ENCODE measurements at places on chromosomes 2 and 18.

DNA sequence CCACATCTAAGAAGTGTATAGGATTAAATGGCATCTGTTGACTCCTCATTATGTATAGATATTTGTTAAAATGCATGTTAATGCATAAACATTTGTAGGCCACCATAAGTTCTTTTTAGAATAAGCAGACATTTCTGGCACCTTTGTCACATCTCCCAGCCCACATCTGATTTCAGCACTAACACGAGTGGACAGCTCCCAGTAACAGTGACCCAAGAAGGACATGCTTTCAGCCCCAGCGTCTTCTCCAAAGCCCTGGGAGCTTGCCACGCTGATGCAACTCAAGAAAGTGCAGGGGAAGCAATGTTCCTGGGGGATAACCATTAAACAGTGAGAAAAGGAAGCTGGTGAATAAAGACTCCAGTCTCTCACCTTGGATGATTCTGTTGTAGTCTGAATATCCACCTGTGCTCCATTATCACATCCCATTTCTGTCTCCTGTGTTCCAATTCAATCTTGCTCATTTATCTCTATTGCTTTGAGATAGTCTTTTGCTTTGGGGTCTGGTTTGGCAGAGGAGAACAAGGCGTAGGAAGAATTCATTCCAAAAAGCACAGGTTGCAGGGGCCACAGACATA is 182.6 kb upstream of the THSD7B start:
- DNase-seq, result peak; percentile 44

GRCh38 chr2:162118166-162119031 is 33.6 kb downstream of the GCG start:
- DNase-seq, result no peak

DNA sequence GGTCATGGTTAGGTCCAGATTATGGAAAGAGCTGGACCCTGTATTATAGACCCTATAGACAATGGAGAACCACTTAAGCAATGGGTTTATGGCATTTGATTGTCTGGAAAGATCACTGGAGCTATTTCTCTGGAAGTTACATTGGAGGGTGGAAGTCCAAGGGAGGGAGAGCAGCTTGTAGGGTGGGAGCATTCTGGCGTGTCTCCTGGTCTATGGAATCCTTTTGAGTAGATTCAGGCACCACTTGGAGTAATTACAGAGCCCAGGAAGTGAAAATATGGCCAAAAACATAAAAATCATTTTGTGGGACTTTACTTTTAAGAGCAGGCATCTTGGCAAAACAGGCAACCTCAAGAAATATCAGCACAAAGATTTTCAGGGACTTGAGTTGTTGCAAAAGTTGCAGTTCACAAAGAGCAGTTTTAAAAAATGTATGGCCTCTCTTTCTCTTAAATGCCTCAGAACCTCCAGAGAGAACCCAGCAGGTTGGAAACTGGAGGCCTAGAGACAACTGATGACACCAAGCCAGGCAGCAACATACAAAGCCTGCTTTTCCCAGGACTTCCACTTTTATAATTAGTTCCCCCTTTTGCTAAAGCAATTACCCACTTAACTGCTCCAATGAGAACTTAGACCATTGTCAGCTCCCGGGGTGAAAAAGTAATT is 331.0 kb downstream of the MYCN start:
- DNase-seq, result no peak

GRCh38 chr2:132424526-132425121 is 8.0 kb downstream of the GPR39 start:
- no peak for DNase-seq

GRCh38 chr2:209298601-209299000 is 125.2 kb upstream of the MAP2 start:
- DNase-seq, result no peak

GRCh38 chr2:162006337-162006736 is 67.7 kb downstream of the DPP4 start:
- no peak for DNase-seq

DNA sequence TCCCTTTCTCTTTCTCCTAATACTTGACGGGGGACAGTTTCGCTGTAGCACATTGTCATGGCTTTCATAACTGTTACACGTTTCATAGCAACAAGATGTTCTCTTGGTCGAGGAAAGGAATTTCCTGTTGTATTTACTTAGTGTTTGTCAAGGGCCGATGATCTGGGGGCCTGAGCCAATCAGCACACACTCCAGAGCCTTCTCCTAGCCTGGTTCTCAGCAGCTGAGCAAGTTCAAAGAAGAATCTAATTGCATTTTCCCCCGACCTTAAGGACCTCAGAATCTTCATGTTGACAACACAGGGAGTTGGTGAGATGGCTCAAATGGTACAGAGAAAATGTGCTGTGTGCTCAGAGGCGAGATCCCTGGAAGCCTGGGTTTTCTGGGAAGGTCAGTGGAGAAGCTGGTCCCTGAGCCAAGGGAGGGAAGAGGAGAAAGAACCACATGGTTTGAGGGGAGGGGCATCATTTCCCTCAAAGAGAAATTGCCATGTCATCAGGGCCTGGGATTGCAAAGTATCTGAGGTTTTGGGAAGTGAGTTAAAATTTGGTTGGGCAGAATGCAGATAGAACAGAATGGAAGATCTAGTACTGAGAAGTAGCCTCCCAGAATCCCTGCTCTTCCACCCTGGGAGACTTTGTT is 76.9 kb upstream of the AGAP1 start:
- DNase-seq, result no peak

DNA sequence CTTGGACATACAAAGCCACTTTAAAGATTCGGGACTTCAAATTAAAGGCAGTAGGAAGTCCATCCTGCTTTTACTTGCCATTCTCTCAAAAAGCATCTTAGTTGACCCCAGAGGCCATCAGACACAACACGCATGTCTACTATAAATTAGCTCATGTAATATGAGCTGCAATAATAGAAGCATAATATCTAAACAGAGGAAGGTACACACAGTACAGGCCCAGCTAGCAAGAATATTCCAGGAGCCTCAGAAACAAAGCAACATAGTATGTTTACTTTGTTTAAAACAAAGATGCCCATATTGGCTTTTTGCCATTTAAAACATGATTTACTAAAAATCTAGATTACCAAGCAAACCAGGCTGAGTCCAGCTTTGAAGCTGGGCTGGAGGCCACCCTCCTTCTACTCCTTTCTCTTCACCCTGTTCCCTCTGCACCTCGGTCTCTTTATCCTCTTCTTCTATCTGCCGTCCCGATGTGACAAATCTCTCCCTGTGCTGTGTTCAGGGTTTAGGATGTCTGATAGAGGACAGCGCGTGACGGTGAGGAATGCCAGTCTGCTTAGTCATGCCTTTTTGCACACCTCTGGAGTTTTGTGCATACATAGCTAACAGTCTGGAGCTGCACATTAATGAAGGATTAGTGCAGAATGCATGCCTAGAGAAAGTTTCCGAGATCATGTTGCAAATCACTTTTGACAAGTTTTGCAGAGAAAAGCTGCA is 28.2 kb downstream of the DTNA start:
- DNase-seq, result peak; percentile 58

- DNase-seq, result no peak
Measured at GRCh38 chr2:230886671-230887071, 21.9 kb downstream of the ITM2C start.

- DNase-seq, result no peak
Measured at GRCh38 chr18:34932792-34933466, 108.3 kb upstream of the MAPRE2 start.

DNA sequence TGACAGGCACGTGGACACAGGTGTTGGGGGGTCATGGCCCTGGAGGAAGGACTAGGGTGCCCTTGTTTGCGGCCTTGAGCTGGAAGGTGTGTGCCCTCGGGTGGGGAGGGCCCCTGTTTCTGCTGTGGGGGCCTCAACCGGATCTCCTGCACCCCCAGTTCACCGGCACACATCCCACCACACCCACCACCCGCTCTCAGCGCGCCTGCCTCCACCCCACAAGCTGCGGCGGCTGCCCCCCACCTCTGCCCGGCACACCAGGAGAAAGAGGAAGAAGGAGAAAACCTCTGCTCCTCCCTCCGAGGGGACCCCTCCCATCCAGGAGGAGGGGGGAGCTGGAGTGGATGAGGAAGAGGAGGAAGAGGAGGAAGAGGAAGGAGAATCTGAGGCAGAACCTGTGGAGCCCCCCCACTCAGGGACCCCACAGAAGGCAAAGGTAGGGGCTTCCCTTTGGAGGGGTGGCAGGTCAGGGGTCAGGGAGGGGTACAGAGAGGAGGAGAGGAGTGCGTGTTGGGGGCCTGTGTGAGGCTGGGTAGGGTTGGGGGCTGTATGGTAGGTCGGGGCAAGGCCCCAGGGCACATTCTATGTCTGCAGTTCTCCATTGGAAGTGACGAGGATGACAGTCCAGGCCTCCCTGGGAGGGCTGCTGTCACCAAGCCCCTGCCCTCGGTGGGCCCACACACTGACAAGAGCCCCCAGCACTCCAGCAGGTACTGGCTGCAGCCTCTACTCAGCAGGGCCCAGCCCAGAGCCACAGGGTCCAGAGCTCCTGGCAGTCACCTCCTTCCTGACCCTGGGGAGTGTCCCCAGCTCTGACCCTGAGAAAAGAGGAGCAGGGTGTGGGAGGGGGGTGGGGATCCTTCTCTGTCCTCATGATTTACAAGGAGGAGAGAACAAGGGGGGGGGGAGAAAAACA is 1.8 kb downstream of the SLC4A3 start:
- no peak for DNase-seq

DNA sequence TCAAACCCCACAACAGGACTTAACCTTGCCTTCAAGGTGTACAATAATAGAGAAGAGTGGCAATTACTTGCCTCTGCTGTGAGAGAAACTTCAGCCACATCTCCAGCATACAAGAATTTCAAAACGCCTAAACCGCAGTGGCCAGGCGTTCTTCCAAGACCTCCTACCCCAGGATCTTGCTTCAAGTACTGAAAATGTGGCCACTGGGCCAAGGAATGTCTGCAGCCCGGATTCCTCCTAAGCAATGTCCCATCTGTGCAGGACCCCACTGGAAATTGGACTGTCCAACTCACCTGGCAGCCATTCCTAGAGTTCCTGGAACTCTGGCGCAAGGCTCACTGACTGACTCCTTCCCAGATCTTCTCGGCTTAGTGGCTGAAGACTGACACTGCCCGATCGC is 2.8 kb upstream of the CYB5A start:
- no peak for DNase-seq

- no peak for DNase-seq
Measured at GRCh38 chr18:7290077-7290476, 59.2 kb downstream of the LRRC30 start.

DNA sequence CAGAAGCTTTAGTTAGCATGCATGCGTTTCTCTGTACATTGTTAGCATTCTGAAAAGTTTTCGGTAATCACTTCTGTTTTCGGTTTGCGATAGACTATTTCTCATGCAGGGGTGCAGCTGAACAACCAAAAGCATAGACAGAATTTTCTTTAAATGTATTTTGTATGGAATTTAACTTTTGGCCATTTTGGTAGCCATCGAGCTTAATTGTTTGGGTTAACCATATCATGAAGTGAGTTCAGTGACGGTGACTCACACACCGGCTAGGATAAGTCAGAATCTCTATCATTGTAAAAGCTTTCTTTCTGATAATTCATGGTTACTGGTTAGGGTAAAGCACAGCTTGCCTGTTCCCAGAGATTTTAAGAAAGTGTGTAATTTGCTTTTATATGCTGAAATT is 107.2 kb downstream of the CD226 start:
- DNase-seq, result no peak
